ENCODE measurements at places on chromosomes 6 and 20.

DNA sequence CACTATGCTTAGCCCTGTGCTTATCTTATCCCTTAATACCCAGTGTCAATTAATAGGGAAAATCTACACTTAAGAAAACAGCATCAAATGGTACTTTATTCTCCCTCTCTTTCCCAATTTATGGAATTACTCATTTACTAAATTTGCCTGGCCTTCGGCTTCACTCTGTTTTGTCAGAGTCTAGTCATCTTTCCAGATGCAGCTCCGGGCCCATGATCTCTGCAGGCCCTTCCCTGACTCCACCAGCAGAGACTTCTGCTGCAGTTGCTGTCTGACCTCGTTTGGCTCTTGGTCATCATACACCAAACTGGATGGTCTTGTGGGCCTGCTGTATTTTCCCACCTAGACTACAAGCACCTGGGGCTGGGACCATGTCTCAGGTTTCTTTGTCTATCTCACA, 27.4 kb downstream of the MRS2 start:
- DNase-seq: no peak

GRCh38 chr6:14456941-14457340, 339.4 kb downstream of the CD83 start:
- DNase-seq: no peak

DNA sequence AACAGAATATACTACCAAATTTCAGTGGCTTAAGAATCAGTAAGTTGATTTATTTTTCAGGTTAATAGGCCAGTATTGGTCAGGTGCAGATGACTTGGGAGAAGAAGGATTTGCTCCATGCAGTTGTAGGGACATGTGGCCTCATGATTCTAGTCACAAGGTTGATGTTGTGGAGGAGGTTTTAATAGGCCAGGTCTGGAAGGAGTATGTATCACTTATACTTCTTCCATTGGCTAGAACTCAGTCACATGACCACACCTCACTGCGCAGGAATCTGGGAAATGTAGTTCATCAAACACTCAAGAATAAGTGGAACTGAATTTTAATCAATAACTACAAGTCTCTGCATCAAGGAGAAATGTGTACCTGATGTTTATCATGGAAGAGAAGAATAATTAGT, 281.5 kb upstream of the QKI start:
- no peak for DNase-seq

- DNase-seq: no peak
Observed at GRCh38 chr6:157718503-157719187, 104.4 kb upstream of the SNX9 start.

GRCh38 chr20:58697867-58698703, 5.5 kb downstream of the NPEPL1 start:
- DNase-seq: no peak

DNA sequence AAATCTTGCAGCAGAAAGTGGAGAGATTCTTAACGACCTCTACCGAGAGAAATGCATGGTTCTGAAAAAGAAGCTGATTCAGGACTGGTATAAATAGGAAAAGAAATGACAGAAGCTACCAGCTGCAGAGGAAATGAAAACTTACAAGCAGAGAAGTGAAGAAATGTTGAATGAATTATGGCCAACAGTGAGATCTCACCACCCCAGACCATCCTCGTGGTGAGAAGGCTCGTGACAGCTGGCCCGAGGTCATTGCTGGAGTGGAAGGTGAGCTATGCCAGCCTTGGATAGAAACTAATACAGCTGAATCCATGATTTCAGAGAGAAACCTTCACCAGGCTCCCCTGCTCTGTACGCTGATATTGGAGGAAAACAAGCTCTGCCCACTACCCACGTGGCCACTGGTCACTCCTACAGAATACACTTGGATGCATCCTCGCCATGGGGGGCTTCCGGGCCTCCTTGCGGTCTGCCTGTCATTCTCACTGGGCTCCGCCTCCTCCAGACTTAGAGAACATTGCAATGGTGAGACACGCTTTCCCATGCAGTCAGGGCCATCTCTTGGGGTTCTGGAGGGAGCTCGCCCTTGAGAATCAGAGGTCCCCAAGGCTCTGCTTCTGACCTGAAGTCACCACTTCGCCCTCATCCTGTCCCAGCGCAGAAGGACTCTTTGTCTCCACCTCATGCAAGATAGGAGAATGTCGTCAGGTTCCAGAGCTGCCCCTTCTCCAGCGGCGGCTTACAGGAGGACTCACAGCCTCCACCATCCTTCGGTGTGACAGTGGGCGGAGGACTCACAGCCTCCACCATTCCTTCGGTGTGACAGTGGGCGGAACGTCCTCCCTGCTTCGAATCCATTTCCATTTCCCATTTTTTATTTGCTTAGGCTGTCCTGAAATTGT, 10.6 kb upstream of the TUBB2B start:
- DNase-seq: no peak

DNA sequence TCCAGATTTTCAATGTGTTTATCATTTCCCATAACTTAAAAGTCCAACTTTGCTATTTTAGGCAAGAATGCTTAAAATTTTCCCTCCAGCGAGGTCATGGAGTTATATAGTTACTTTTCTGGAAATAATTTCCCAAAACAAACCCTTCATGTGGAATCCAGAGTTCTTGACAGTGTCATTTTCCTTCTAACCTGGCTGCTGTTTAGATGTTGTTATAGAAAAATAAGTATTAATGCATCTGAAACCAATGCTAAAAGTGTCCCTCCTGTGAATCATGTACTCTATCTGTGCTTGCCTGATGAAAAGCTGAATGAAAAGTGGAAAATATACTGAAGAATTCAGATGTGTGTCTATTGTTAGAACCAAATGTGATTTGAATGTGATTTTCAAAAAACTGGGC, 245.3 kb upstream of the HSF2 start:
- no peak for DNase-seq

DNA sequence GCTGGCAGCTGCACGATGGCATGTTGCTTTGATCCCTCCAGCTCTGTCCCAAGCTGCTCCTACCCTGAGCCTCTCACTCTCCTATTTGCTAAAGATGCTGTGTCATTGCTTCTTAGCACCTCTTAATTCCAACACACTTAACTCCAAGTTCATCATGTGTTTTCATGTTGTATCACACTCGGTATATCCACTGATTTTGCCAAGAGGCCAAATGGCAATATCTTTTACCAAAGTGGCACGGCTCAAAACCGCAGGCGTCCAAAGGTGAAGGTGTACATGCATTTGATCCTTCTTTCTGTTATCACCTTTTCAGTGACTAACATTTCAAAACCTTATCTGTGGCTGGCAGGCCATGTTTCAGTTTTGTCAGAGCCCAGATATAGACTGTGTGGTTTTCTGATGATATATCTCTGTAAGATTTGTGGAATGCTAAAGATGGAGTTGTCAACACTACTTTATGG, 217.0 kb downstream of the TBX18 start:
- DNase-seq: no peak

GRCh38 chr6:12656906-12657305, 59.7 kb upstream of the PHACTR1 start:
- no peak for DNase-seq
